ENCODE measurements at places on chromosomes 6 and 20.

- H3K27me3 ChIP-seq, result no peaks in the 10 kb centered on the region
- DNase-seq, result no peak
- H3K36me3 ChIP-seq, result no peaks in the 10 kb centered on the region
- H3K4me1 ChIP-seq, result no peaks in the 10 kb centered on the region
- no peak overlapping the region for H3K4me3 ChIP-seq
Observed at GRCh38 chr6:14671937-14672336, 554.4 kb downstream of the CD83 start.

- H3K27me3 ChIP-seq, result no peaks in the 10 kb centered on the region
- DNase-seq, result no peak
- no peaks in the 10 kb centered on the region for H3K36me3 ChIP-seq
Observed at GRCh38 chr6:14431385-14432330, 314.1 kb downstream of the CD83 start.

DNA sequence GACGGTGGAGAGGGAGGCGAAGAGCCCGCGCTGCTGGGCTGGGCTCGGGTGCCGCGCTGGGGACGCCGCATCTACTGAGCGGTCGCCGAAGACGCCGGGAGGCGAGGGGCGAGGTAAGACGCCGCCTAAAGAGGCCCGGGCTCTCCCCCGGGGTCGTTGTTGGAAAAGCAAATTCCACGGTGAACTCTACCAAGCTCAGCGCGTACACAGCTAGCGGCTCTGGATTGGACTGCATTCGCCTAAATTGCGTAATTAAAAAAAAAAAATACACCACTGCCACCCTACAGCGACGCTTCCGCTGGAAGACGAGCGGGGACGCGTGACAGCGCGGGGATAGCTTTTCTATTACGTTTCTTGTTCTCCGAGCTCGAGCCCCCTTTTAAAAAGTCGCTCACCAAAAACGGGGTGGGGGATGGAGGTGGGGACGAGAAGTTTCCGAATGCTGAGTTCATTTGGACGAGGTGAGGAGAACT lies 92.0 kb upstream of the PRDM1 start:
- H3K36me3 ChIP-seq, result no peaks in the 10 kb centered on the region
- H3K27ac ChIP-seq, result peak overlapping the region; percentile 74
- H3K4me3 ChIP-seq, result peak overlapping the region; percentile 28
- peak; percentile 34 for DNase-seq
- peaks cover 29% of the 10 kb centered on the region for H3K4me1 ChIP-seq

DNA sequence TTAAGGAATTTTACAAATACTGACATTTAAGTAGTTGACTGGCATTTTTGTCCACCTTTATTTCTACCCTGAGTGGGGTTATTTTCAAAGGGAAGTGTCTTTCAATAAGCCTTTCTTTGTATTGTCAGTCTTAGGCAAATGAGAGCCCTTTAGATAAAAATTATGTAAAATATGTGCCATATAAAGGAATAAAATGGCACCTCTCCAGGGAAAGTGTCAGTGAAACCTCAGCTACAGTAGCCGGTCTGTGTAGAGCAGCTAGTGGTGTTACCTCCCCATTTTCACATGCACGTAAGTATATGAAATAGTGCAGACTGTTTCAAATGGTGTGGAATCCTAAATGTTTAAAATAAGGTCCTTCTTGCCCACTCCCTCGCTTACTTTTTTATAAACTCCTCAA lies 5.0 kb downstream of the FAM217B start:
- H3K36me3 ChIP-seq, result peaks cover 5% of the 10 kb centered on the region
- peaks cover 12% of the 10 kb centered on the region for H3K4me1 ChIP-seq
- H3K27ac ChIP-seq, result no peak overlapping the region
- H3K4me3 ChIP-seq, result no peak overlapping the region
- no peak for DNase-seq
- H3K27me3 ChIP-seq, result no peaks in the 10 kb centered on the region

- no peak overlapping the region for H3K27ac ChIP-seq
- no peak overlapping the region for H3K4me3 ChIP-seq
- no peaks in the 10 kb centered on the region for H3K27me3 ChIP-seq
Observed at GRCh38 chr6:4853782-4854511, 77.7 kb downstream of the CDYL start.

DNA sequence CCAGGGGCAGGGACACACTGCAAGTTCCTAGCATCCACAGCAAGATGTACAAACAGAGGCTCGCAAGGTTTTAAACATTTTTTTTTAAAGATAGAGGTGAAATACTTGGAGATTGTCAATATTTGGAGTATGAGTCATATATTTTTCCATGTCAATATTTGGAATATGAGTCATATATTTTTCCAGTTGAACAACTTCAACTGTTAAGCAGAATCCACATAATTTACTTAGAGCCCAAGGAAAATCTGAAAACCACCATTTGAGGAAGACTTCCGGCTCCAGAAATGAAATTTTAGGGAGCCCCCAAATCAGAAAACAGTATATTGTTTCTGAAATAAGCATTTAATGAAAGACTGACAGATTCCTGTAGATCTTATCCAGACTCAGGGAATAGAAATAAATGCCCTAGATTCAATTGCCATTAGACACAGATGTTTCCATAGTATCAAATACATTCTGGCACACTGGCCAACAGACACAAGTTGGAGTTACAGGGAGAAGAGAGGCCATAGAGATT lies 51.6 kb upstream of the FAM184A start:
- H3K36me3 ChIP-seq, result no peaks in the 10 kb centered on the region
- H3K27ac ChIP-seq, result peak overlapping the region; percentile 87
- H3K4me3 ChIP-seq, result no peak overlapping the region
- peak; percentile 36 for DNase-seq
- no peaks in the 10 kb centered on the region for H3K27me3 ChIP-seq
- H3K4me1 ChIP-seq, result peaks cover 39% of the 10 kb centered on the region

- H3K27ac ChIP-seq, result no peak overlapping the region
- no peak for DNase-seq
- no peaks in the 10 kb centered on the region for H3K27me3 ChIP-seq
Observed at GRCh38 chr20:15913391-15914025, 659.7 kb downstream of the KIF16B start.

DNA sequence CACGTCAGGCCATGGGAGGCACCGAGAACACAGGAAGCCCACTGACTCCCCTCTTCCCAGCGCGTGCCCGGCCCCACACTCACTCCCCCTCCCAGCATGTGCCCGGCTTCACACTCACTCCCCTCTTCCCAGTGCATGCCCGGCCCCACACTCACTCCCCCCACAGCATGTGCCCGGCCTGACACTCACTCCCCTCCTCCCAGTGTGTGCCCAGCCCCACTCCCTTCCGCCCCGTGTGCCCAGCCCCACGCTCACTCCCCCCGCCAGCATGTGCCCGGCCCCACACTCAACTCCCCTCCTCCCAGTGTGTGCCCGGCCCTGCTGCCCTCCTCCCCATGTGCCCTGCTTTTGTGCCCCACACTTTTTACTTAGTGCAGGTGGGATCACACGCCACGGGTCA lies 9.7 kb downstream of the RTEL1 start:
- no peaks in the 10 kb centered on the region for H3K27me3 ChIP-seq
- no peaks in the 10 kb centered on the region for H3K4me1 ChIP-seq
- H3K36me3 ChIP-seq, result no peaks in the 10 kb centered on the region

DNA sequence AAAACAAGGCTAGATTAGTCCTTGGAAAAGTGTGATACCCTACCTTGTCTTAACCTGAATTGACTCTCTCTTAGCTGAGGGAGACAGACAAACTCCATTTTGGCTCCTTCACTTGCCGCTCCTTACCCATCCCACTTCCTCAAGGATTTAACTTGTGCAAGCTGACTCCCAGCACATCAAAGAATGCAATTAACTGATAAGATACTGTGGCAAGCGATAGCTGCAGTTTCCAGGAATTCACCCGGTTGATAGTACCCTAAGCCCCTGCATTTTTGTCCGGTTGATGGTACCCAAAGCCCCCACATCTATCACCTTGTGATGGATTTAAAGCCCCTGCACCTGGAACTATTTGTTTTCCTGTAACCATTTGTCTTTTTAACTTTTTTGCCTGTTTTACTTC lies 1.9 kb upstream of the SERINC3 start:
- H3K4me1 ChIP-seq, result peaks cover 24% of the 10 kb centered on the region
- H3K36me3 ChIP-seq, result no peaks in the 10 kb centered on the region
- no peak overlapping the region for H3K27ac ChIP-seq
- no peaks in the 10 kb centered on the region for H3K27me3 ChIP-seq

DNA sequence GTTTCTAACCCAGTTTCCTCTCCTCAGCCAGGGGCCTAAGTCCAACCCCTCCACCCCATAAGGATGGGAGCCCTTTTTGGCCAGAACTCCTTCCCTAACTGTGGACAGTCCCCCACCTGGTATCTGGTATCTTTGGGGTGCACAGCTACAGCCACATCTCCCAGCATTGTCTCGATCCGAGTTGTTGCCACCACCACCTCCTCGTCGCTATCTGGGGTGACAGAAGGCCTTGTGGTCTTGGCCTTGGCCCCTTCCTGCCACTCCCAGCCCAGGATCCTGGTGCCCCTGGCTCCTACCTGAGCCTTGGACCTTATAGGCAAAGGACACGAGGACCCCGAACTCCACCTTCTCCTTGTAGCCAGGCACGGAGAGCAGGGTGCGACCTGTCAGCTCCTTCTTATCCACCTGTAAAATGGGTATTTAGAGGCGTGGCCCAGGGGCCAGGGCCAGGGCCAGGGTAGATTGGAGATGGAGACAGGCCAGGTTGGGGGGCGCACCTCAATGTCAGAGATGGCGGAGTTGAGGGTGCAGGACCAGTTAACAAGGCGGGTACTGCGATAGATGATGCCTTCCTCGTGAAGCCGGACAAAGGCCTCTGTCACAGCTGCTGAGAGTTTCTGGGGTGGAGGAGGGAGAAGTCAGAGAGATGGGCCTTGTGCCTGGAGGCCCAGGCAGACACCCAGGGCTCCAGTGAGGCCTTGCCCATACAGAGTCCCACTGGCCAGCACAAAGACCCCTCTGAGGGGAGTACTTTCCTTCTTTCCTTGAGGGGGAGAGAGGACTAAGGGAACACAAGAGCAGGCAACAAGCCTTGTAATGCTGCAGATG lies 7.2 kb upstream of the VWA7 start:
- no peaks in the 10 kb centered on the region for H3K27me3 ChIP-seq
- DNase-seq, result no peak
- H3K27ac ChIP-seq, result no peak overlapping the region

DNA sequence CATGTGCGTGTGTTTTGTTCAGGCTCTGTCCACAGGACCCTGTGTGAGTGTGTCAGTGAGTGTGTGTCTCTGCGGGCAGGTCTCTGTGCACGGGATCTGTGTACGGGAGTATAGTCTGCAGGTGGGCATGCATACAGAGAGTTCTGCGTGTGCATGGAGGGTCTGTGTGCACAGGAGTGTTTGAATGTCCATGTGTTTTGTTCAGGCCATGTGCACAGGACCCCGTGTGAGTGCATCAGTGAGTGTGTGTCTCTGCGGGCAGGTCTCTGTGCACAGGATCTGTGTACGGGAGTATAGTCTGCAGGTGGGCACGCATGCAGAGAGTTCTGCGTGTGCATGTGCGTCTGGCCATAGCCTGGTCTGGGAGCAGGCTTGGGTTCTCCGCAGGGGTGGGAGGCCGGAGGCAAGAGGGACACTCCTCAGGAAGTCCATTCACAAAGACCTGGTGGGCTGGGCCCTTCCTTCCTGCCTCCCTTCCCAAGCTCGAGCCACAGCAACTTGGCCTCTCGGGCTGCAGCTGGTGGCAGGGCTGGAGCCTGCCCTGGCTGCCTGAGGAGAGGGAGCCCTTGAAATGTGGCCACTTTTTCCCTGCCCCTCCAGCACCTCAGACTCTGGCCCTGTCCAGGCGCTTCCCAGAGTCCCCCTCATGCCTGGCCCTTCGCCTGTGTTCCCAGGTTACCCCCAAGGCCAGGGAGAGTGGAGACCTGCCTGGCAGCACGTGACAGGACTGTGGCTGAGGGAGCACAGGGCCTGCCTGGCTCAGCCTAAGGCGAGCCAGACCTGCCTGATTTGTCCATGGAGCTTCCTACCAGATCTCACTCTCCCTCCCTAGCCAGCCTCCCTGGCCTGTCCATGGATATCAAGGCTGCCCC lies 6.8 kb downstream of the HSPA12B start:
- peaks cover 16% of the 10 kb centered on the region for H3K4me1 ChIP-seq
- H3K27ac ChIP-seq, result no peak overlapping the region
- H3K36me3 ChIP-seq, result no peaks in the 10 kb centered on the region
- H3K4me3 ChIP-seq, result no peak overlapping the region
- DNase-seq, result no peak

GRCh38 chr20:32482442-32483261 lies 102.5 kb downstream of the NOL4L start:
- H3K27me3 ChIP-seq, result no peaks in the 10 kb centered on the region
- no peak for DNase-seq
- H3K36me3 ChIP-seq, result no peaks in the 10 kb centered on the region
- peak overlapping the region; percentile 70 for H3K4me3 ChIP-seq
- peaks cover 58% of the 10 kb centered on the region for H3K4me1 ChIP-seq

DNA sequence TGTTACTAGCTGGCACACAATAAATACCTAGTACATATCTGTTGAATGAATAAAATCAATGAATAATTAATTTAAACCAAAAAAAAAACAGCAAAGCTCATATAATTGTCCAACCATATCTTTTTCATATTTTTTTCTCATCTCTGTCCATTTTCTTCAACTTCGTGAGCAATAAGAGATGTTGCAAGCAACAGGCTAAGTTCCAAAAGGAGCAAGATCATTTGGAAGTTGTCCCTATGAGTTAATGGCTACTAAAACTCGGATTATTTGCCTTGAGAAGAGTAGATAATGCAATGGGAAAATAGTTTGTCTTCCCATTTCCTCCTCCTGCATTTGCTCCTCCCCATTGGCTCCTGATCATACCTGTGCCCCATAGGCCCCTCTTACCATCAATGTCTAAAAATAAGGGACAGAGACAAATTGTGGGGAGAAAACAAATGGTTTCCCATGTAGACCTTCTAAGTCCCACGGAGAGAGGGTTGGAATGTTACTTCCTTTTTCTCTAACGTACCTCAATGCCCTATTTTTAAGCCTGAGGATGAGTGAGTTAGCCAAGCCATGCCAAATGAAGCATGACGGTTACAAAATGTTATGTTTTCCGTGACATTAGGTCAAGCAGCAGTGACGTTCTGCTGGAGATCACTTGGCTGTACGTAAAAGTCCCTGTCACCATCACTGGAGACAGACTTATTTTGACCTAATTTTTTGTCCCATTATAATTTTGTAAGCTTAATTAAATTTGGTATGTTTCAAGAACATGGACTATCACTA lies 217.3 kb upstream of the PREP start:
- H3K36me3 ChIP-seq, result no peaks in the 10 kb centered on the region
- no peaks in the 10 kb centered on the region for H3K4me1 ChIP-seq
- no peak overlapping the region for H3K4me3 ChIP-seq
- H3K27me3 ChIP-seq, result no peaks in the 10 kb centered on the region
- DNase-seq, result no peak
- H3K27ac ChIP-seq, result no peak overlapping the region

- no peak overlapping the region for H3K27ac ChIP-seq
- no peak overlapping the region for H3K4me3 ChIP-seq
- no peaks in the 10 kb centered on the region for H3K36me3 ChIP-seq
- peak; percentile 59 for DNase-seq
Observed at GRCh38 chr6:117449549-117450439, 24.1 kb upstream of the ROS1 start.
